ENCODE measurements at places on chromosomes 12 and 14.

DNA sequence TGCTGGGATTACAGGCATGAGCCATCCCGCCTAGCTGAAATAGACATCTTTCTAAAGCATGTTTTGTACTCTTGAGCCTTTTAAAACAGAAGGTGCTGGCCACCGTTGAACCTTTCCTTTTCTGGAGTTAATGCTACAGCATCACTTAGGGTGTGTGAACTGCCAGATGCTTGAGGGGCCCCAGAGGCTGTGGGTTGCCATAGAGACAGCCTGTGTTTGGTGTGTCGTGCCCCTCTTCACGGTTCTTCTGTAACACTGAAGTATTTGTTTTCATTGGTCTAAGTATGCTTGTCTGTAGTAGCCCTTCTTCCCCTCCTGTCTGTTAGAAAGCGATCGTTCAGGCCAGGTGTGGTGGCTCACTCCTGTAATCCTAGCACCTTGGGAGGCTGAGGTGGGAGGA, 30.8 kb downstream of the PLEKHG3 start:
- DNase-seq: no peak

GRCh38 chr12:58976146-58976545, 55.8 kb upstream of the LRIG3 start:
- no peak for DNase-seq

DNA sequence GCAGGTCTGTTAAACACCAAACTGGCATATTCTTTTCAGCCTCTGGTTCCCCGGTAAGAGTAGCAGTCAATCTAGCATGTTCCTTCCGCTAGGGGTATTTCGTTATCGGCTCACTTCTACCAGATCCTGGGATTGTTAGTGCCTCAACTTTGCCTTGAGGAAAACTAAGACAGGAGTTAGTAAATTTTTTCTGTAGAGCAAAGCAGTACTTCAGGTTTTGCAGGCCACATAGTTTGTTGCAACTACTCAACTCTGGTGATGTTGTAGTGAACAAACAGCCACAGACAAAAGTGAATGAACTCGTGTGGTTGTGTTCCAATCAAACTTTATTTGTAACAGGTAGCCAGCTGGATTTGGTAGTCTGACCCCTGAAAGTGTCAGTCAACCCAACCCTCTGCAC, 6.3 kb upstream of the CDH24 start:
- no peak for DNase-seq

- no peak for DNase-seq
These were observed 110.0 kb upstream of the ARHGAP5 start for GRCh38 chr14:31966896-31967668.

DNA sequence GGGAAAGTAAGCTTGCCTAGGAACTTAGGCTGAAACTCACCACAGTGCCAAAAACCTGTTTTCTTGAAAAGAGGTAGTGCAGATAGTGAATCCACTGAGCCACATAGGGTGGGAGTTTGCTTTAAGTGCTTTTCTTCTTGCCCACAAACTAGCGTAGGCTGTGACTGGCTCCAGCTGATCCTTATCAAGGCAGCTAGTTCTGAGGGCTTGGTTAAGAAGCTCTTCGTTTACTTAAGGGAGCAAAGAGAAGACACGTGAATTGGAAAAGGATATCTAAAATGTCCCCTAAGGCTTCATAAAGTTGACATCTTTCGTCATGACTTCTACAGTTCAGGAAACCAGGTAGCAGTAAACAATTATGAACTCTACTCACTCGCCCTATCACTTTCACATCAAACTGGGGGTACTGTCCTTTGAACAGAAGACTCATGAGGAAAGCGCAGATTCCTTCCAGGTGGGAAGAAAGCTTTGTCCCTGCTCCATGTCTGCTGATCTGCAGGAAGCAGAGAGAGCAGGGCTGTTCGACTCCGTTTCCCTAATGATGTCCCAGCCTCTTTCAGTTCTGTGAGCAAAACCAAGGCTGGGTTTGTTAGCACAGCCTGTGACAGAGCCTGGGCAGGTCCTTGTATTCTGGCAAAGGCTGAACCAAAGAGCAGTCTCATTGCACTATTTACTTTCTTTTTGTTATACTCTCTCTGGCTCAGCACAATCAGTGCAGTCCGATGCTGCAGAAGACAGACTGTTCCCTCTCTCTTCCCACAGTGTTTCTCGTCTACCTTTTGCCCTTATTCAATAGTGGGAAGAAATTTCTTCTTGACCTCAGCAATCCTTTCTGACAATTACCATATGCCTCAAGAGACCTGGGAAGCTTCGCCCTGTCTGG, 93.5 kb upstream of the ETV6 start:
- no peak for DNase-seq

DNA sequence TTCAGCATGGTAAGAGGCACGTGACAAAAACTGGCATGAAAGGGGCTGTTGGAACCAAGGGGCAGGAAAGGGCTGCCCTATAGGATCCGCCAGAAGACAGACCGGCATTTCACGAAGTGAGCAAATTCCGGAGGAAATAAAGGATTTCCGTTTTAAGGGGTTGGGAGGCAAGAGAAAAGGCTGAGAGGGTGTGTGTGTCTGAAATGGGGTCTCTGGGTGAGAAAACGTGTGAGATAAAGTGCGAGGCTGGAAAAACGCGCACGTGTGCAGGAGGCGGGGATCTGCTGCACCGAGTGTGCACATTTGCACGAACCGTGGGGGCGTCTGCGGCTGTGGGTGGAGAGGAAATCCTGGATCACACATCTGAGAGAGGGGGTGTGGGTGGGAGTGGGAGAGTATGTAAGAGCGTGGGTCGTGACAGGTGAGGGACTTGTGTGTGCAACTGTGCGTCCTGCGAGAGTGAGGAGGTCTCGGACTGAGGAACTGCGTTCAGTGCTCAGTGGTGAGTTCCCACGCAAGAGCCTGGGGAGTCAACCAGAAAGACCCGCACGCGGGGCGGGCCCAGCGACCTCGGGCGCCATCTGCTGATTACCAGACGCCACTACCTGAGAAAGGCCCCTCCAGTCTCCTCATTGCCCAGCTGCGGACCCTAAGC, 37.0 kb upstream of the P2RX7 start:
- peak; percentile 62 for DNase-seq

GRCh38 chr12:104708891-104709290, 249.2 kb downstream of the SLC41A2 start:
- DNase-seq: no peak

GRCh38 chr12:124397807-124398577, 103.1 kb downstream of the RFLNA start:
- DNase-seq: no peak

DNA sequence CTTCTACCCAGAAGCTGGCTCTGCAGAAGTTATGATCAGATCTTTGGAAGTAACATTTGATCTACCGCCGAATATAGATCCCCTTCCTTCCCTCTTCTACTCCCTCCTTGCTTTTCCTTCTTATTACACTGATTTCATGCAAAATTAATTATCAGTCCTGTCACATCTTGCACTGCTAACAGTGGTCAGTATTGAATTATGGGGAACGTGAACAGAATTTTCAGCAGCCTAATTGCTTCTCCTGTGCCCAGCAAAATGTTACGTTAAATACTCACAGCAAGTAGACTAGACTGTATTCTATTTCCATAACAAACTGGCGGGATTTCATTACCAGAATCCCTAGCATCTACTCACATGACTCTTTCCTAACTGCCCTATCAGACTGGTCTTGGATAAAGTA, 596.9 kb downstream of the DIO2 start:
- no peak for DNase-seq

GRCh38 chr14:61537563-61538463, 157.5 kb upstream of the HIF1A start:
- DNase-seq: peak; percentile 34

DNA sequence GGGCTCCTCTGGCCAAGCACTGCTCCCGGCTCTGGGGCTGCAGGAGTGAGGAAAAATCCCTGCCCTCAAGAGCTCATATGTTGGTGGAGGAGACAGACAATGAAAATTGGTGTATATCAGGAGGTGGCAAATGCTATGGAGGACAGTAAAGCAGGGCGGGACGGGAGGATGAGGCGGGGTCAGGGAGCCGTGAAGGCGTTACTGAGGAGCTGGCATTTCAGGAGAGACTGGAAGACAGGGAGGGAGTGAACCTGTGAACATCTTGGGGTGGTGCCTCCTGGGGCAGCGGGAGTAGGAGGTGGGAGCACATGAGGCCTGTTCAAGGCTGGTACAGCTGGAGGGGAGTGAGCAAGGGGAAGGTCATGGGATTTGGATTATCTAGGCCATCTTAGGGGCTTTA, 26.6 kb downstream of the TSPAN9 start:
- no peak for DNase-seq

- DNase-seq: no peak
These were observed 129.2 kb downstream of the DIP2B start for GRCh38 chr12:50633955-50634354.

GRCh38 chr14:66152747-66153146, 333.4 kb upstream of the CCDC196 start:
- DNase-seq: no peak

GRCh38 chr14:101200650-101201516, 297.4 kb upstream of the RTL1 start:
- DNase-seq: no peak

GRCh38 chr12:3553221-3553620, 62.2 kb downstream of the PRMT8 start:
- no peak for DNase-seq

DNA sequence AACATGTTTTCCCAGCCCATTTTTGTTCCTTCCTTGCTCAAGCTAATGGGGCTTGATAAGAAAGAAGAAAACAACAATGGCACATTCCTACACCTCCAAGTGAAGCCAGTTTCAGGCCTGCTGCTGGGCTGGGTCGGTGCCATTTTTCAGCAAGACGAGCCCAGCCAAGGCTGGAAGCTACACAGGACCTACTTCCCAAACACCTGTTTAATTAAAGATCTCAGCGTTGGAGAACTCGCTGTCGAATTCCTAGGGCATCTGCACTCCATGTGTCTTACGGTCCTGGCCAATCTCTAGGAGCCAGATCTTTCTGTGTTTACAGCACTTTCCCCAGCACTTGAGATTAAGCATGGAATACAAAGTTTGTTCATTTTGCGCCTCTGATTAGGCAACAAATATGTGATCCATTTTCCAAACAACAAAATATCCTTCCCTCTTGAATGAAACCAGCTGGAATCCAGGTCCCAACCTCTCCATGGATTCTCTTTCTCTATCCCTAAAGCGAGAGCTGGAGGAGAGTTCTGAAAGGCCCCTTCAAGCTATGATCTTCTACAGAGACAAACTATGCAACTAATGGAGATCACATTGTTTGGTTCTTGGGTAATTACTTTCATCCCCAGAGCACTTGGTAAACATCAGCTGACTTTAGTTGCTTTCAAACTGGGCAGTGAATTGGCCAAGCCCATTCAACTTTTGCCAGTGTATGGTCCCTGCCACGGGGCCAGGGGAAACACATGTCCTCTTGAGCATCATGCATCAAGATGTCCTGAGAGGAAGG, 34.3 kb upstream of the TC2N start:
- DNase-seq: no peak

- DNase-seq: no peak
These were observed 6.2 kb downstream of the EIF2S3B start for GRCh38 chr12:10511756-10512355.

- no peak for DNase-seq
These were observed 92.2 kb downstream of the GALNT9 start for GRCh38 chr12:132236930-132237771.

- DNase-seq: no peak
These were observed 43.9 kb upstream of the TESC start for GRCh38 chr12:117143008-117143532.

GRCh38 chr12:90338365-90338764, 616.6 kb downstream of the CCER1 start:
- DNase-seq: no peak

DNA sequence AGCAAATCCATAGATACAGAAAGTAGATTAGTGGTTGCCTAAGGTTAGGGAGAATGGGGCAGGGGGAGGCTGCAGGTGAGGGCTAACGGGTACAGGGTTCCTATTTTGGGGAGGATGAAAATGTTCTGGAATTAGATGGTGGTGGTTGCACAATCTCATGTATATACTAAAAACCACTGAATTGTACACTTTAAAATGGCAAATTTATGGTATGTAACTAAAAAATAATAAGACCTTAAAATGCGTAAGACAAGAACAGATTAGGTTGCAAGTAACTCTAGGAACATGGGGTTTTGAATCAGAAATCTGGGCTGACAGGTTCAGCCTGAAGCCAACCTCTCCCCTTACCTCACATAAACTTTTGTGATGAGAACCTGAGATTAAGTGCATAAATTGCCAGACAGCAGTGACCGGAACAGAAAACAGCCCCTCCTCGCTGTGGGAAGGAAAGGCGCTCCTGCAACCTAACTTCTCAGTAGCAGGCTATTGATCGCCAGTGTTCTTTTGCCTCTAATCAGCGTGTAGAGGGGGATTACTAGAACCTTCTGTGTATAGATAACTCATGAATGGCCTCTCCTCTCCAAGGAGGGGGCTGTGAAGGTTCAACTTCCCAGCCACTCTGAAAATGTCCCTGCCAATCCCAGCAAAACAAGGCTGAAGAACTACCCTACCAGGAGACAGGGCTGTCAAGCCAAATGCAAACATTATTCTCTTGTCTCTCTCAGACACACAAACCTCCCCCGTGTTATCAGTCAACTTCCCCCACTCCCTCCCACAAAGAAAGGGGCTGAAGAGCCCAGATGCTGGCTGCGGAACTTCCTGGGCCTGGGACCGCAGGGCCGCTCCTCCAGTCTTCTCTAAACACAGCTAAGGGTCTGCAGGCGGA, 1.9 kb downstream of the SSH1 start:
- DNase-seq: no peak

- DNase-seq: no peak
These were observed 208.3 kb downstream of the MYRFL start for GRCh38 chr12:70033310-70033709.

GRCh38 chr14:90849787-90850444, 33.7 kb upstream of the TTC7B start:
- DNase-seq: no peak

GRCh38 chr14:101960225-101960624, 4.1 kb upstream of the DYNC1H1 start:
- DNase-seq: no peak

DNA sequence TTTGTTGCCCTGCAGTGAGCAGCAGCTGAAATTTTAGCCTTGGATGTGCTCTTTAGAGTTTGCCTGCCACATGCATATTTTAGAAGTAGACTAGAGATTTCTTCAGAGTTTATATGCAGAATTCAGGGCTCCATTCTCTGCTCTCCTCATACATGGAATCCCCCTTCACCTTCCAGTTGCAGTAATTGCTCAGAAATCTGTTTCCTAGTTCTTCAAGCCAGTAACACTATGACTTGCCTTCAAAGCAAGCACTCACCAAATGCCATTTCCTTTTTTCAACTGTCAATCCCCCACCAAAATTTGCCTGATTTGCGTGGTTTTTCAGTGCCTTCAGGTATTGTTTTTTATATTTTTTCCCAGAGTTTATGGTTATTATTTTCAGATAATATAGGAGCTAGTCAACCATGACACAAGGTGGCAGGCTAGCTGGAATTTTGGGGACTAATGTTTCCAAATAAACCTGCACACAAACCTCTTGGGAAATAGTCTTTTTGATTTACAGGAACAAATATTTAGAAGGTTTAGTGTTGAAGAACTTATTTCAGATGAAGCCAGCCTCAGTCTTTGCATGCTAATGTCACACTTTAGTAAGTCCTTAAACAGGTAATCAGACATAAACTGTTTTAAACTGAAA, 79.2 kb downstream of the ASCL1 start:
- no peak for DNase-seq

GRCh38 chr12:11689591-11690186, 40.2 kb downstream of the ETV6 start:
- no peak for DNase-seq

- no peak for DNase-seq
These were observed 264.2 kb upstream of the AMIGO2 start for GRCh38 chr12:47343684-47344567.

GRCh38 chr12:94621662-94622359, 28.5 kb downstream of the TMCC3 start:
- no peak for DNase-seq

- no peak for DNase-seq
These were observed 105.3 kb upstream of the FOXG1 start for GRCh38 chr14:28661171-28661772.

- DNase-seq: no peak
These were observed 118.8 kb upstream of the SINHCAF start for GRCh38 chr12:31444736-31445135.

All from stimulated activated CD4-positive, alpha-beta T cell treated with anti-CD3 and anti-CD28 coated beads, TNF-alpha, amount 100 ng/mL, for 4 hours (primary cell).